Right lobe of liver (tissue), 6 donors: ENCODE measurements at places on chromosomes 6 and 20. TPM values are rescaled to one million over a fixed set of nuclear protein-coding genes. Genes with fewer than 3 reads are reported as not detected.

Gene SLC17A4
- 19.9 TPM for total RNA-seq

Gene BCLAF1
- 30.5 TPM for total RNA-seq

Gene GSTA1
- total RNA-seq = 252 TPM

DNA sequence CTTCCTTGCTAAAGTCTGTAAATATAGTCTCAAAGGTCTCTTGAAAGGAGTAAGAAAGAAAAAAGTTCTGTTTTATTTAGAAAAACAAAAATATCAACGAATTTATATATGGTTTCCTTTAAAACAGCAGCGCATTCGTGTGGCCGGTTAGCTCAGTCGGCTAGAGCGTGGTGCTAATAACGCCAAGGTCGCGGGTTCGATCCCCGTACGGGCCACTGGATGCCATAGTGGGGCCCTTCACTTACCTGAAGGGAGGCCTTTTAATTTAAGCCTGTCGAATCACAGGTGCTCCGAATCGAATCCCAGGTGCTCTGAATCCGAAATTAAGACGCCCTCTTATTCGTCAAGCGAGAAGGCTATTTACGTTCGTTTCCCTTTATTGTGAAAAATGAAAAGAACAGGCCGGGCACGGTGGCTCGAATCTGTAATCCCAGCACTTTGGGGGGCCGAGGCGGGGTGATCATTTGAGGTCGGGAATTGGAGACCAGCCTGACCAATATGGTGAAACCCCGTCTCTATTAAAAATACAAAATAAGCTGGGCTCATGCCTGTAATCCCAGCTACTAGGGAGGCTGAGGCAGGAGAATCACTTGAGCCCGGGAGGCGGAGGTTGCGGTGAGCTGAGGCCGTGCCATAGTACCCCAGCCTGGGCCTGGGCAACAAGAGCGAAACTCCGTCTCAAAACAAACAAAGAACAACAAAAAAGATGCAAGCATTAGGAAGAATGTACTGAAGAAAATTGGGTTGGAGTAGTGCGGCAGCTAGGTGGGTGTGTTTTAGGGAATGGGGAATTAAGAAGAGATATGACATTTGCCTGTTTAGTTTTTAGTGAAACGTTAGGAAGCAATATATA, 195.8 kb upstream of the ZNF184 start:
- H3K4me1 ChIP-seq = no peaks in the 10 kb centered on the region
- H3K27me3 ChIP-seq = peaks cover 8% of the 10 kb centered on the region
- no peak for DNase-seq
- H3K27ac ChIP-seq = no peak overlapping the region
- H3K4me3 ChIP-seq = no peak overlapping the region

DNA sequence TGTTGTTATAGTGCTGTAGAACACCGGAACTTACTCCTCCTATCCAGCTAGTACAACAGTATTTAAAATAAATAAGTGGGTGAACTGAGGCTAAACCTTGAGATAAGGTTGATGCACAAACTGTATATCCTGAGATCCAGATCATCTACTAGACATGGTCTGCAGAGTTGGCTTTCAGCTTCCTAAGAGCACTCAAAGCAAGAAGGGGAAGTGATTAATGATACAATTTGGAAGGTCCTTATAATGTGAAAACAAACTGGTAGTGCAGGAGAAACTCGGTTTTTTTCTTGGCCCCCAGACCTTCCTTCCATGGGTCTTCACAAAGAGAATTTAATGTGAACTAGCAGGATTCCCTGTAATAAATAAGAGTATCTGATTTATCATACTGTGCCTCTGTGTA, 27.4 kb upstream of the RREB1 start:
- no peak for DNase-seq

GRCh38 chr6:10884245-10884972, 2.4 kb upstream of the SYCP2L start:
- no peaks in the 10 kb centered on the region for H3K4me1 ChIP-seq
- no peak overlapping the region for H3K27ac ChIP-seq

GRCh38 chr6:25219216-25219916, 59.8 kb upstream of the CARMIL1 start:
- no peak for DNase-seq
- no peak overlapping the region for H3K4me3 ChIP-seq
- H3K27ac ChIP-seq = no peak overlapping the region
- H3K36me3 ChIP-seq = no peaks in the 10 kb centered on the region
- H3K27me3 ChIP-seq = no peaks in the 10 kb centered on the region
- H3K4me1 ChIP-seq = no peaks in the 10 kb centered on the region
